ENCODE measurements at places on chromosomes 13 and 19.
A peak's percentile ranks its signal among the peaks of the same experiment; 100 is the strongest.

GRCh38 chr19:54179921-54180461 lies 7.0 kb upstream of the TMC4 start:
- DNase-seq, result no peak

GRCh38 chr19:44308011-44308410 lies 3.2 kb upstream of the ZNF235 start:
- no peak for DNase-seq

GRCh38 chr13:27047081-27047480 lies 124.5 kb downstream of the USP12 start:
- no peak for DNase-seq

DNA sequence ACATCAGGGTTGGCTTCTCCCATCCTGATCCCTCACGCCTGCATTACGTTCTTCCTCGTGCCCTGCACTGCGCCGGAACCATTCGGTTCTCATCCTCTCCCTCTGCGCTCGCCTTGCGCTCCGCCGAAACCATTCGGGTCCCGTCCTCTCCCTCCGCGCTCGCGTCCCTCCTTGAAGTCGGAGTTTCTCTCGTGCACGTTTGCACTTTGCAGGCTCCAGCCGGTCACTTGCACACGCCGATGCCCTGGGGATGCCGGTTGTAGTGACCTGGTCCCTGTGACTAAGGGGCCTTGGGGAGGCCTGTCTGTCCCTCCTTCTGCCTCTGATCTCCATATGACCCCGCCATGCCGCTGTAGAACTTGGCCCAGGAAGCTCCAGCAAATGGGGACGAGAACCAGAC lies 265.8 kb downstream of the TEX29 start:
- DNase-seq, result no peak

DNA sequence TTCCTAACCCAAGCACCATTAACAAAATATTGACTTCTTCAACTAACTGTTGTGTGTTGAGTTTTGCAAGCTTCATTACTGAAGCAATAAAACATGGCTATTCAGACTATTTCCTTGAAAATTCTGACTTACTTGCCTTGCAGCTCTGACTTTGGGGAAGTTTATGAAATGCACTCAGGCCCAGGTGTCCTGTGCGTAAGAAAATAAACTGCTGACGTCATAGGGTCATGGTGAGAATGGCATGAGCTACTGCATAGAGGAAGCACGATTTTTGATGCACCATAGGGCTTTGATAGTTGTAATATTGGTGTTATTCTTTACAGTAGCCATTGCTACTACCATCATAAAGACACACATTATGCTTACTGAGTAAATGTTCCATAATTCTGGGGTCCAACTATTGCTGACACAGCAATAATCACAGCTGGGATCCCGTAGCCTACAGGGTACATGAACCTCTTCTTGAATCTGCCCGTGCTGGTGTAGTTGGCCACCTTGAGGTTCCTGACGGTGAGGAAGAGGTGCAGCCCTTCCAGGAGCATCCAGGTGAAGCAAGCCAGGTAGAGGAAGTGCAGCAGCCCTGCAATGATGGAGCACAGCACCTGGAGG lies 57.9 kb downstream of the MBD3L2B start:
- DNase-seq, result no peak

- no peak for DNase-seq
Observed at GRCh38 chr13:97502181-97502580, 68.2 kb downstream of the RAP2A start.

DNA sequence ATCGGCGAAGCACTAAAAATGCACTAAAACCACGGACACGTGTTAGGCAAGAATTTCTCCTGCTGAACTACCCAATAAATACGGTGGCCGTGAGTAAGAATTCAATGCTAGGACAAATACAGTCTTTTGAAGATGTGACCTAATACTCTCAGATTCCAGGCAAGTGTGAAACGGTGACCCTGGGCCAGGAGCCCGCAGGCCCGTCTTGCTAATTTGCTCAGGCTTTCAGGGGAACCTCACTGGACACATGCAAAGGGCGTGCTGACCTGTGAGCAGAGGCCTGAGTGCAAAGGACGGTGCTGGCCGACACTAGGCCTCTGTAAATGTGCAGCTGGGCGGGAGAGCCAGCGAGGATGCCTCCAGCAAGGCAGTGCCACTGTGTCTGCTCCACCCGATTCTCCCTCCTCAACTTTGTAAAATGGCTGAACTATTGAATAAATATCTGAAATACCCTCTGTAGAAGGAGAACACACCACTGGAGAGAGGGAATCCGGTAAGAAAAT lies 70.1 kb downstream of the STK24 start:
- no peak for DNase-seq

DNA sequence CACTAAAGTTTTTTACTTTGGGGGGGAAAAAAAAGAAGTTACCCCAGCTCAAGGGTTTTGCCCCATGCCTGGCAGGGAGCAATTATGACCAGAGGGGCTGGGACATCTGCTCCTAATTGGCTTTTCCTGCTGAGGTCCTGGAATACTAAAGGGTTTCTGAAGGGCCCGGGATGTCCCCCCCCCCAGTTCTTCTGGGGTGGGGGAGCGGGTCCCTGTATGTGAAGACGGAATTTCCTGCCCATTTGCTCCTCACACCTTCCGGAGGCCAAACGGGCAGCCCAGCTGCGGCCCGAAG lies 1.1 kb upstream of the DLL3 start:
- no peak for DNase-seq

- DNase-seq, result no peak
Observed at GRCh38 chr13:113145911-113146598, 12.4 kb upstream of the PROZ start.

GRCh38 chr19:42216653-42217519 lies 591 bp downstream of the DEDD2 start:
- peak; percentile 33 for DNase-seq

- no peak for DNase-seq
Observed at GRCh38 chr19:29781386-29782259, 30.2 kb upstream of the CCNE1 start.

DNA sequence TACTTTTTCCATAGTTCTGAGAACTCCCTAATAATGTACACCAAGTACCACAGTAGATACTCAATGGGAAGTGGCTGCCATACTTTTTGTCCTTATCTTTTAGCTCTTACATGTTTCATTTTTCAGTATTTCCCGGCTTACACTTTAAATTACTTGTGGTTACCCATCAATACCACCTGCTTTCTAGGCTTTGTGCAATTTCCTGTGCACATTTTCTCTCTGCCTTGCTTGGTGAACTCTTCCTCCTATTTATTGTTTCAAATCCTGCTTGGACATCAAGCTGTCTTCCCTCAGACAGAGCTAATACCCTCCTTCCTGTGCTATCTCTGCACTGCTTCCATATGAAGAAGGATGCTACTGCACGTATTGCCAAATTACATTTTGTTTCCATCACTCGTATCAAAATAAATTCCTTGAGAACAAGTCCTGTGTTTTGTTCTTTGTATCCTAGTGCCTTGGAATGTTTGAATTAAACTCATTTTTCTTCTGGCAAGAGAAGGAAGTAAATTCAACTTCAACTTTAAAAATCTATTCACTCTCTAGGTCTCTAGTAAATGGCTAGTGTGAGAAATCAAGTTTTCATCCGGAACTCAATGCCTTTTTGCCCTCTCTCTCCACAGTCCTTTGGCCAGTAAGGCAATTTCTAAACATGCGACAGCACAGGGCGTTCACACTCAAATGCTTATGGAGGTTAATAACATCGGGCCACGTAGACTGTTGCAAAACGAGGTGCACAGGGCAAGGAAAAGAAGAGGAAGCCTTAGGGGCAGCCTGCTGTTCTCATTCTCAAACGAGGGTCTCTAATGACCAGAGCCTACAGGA lies 5.6 kb downstream of the ZAR1L start:
- no peak for DNase-seq

- DNase-seq, result no peak
Observed at GRCh38 chr19:6970021-6970420, 51.2 kb downstream of the MBD3L2B start.

DNA sequence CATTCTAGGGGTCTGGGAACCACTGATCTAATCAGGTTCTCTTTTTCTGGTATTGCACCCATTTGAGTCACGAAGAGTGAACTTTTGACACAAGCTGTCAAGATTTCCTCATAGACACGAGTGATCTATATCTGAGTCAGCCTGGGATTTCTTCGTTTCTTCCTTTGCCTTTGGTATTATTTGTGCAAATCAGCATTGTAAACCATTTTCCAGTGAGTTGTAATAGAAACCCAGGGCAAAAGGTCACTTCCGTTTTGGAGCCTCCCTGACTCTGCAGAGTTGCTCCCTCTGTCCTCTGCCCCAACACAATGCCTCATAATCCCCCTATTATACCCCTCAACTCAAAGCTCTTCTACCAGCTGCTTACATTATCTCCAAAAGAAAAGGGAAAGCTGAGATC lies 615.1 kb downstream of the EFNB2 start:
- no peak for DNase-seq

DNA sequence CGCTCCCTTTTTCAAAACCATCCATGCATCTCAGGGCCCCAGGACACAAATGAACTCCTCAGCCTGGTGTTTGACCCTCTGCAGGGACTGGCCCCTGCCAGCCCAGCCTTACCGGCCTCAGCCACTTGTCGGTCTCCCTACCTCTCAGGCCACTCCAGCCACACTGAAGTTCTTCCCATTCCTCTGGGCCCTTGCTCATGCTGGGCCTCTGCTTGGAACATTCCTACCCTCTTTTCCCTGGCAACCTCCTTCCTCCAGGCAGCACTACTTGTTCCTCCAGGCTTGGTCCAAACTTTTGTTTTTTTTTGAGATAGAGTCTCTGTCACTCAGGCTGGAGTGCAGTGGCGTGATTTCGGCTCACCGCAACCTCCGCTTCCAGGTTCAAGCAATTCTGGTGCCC lies 7.6 kb upstream of the EGLN2 start:
- DNase-seq, result no peak

GRCh38 chr19:518598-519231 lies 11.4 kb downstream of the TPGS1 start:
- DNase-seq, result no peak

GRCh38 chr13:108200781-108201398 lies 14.4 kb downstream of the LIG4 start:
- peak; percentile 57 for DNase-seq

GRCh38 chr19:10642473-10643171 lies 11.5 kb upstream of the ILF3 start:
- DNase-seq, result no peak
